ENCODE measurements at places on chromosomes 11 and 22.

- DNase-seq: no peak
Observed at GRCh38 chr11:45663486-45664375, 1.7 kb downstream of the CHST1 start.

DNA sequence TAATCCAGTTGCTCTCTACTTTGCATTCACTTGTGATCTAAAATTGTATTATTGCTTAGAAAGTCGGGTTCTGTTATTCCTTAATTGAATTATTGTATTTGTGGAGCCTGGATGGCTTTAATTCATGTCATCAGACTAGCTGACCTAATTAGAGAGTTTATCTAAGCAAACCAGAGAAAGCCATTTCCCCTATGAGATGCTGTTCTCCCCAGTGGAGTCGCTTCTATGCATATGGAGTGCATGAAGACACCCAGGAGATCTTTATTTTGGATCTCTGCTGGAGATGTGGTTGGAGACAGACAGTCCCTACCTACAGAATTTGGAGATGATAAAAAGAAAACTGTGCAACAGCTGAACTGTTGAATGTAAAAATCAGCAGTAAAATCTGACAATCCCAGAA lies 45.2 kb upstream of the MYO18B start:
- DNase-seq: no peak

- no peak for DNase-seq
Observed at GRCh38 chr11:112267188-112267591, 6.5 kb upstream of the PLET1 start.

DNA sequence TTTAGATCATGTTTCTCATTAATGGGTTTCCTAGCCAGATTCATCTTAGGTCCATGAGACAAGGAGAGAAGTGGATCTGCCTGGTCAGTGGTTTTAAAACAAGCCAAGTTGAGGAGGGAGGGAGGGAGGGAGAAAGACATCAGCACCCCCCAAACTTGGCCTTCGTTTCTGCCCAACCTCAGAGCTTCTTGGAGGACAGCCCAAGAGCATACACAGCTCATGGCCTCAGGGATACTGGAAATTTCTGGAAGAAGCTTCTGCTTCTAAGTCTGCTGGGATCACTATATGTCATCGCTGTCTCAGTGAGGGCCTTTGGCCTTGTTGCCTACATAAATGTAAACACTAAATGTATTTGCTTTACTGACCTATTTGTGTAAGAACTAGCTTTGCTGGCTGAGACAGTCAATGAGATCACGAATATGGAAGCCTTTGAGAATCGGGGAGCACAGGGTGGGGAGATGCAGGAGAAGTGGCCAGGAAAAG lies 375.1 kb downstream of the BUD13 start:
- DNase-seq: no peak

- no peak for DNase-seq
Observed at GRCh38 chr11:117752721-117753237, 44.2 kb downstream of the DSCAML1 start.

GRCh38 chr11:68438658-68439259 lies 21.8 kb upstream of the PPP6R3 start:
- DNase-seq: no peak

DNA sequence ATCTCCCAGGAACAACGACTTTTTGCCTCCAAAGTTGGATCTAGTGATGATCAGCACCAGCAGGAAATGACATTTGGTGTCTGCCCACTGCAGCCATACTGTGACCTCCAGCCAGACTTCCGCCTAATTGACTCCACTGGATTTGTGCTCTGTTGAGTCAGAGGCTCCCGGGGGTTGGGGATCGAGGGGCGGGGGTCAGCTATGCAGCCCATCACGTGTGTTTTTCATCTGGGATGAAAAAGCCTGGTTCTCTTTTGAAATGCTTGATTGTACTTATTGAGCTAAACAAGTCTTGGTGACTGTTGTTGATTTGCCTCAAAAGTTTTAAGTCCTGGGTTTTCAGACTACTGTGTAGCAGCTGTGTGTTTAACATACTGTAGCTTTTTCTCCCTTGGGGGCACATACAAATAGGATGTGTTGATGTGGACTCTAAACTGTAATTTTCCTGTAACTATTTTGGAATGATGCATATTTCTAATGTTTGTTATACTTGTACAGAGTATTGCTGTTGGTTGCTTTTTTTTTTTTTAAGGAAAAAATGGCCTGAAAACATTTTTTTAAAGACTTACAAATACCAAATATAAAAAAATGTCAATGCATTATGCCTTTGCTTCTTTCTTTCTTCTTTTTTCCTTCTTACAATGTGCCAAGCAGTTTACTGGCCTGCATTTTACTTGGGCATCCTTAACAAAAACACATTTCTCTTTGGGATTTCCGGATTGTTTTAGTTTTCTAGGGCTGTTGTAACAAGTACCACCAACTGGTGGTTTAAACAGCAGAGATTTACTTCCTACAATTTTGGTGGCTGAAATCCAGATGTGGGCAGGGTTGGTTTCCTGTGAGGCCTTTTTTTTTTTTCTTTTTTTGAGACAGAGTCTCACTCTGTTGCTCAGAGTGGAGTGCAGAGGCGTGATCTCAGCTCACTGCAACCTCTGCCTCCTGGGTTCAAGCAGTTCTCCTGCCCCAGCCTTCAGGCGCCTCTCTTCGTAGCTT lies 46.1 kb upstream of the OR4B1 start:
- peak; percentile 25 for DNase-seq

GRCh38 chr11:119755356-119756071 lies 26.5 kb upstream of the NECTIN1 start:
- DNase-seq: no peak

DNA sequence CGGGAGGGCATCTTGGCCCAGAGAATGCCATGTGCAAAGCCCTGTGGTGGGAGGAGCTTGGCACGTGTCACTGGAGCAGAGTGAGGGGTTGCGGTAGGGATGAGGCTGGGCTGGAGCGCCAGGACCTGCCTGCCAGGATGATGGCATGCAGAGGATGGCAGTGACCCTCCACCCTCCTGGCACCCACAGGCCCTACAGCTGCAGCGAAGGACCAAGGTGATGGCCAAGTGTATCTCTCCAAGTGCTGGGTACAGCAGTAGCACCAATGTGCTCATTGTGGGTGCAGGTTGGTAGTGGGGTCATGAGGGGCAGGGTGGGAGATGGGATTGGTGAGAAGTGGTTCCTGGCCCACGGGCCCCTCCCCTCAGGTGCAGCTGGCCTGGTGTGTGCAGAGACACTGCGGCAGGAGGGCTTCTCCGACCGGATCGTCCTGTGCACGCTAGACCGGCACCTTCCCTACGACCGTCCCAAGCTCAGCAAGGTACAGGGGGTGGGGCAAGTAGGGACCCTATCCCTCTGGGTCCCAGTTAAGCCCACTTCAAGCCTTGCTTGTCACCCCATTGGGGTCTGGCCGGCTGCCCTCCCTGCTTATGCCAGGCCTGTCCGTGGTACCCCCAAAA lies 7.4 kb downstream of the AIFM3 start:
- no peak for DNase-seq

DNA sequence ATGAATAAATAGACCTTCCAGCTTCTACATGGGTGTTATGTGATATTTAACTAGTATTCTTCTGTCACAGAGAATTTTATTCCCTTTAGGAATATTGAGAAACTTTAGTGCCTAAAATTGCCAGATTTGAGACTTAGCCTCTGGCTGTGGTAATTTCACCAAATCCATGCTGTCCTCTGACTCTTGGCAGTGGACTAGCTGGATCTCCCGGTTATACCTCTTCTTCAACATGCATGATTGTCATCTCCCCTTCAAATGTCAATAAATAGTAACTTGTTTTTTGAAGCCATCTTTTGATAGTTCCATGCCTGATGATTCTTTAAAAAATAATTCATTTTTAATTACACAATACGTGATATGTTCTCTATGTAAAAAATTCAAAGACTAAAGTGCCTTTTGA lies 8.4 kb downstream of the AQP11 start:
- DNase-seq: no peak

- DNase-seq: no peak
Observed at GRCh38 chr11:102419181-102419580, 33.4 kb downstream of the TMEM123 start.

DNA sequence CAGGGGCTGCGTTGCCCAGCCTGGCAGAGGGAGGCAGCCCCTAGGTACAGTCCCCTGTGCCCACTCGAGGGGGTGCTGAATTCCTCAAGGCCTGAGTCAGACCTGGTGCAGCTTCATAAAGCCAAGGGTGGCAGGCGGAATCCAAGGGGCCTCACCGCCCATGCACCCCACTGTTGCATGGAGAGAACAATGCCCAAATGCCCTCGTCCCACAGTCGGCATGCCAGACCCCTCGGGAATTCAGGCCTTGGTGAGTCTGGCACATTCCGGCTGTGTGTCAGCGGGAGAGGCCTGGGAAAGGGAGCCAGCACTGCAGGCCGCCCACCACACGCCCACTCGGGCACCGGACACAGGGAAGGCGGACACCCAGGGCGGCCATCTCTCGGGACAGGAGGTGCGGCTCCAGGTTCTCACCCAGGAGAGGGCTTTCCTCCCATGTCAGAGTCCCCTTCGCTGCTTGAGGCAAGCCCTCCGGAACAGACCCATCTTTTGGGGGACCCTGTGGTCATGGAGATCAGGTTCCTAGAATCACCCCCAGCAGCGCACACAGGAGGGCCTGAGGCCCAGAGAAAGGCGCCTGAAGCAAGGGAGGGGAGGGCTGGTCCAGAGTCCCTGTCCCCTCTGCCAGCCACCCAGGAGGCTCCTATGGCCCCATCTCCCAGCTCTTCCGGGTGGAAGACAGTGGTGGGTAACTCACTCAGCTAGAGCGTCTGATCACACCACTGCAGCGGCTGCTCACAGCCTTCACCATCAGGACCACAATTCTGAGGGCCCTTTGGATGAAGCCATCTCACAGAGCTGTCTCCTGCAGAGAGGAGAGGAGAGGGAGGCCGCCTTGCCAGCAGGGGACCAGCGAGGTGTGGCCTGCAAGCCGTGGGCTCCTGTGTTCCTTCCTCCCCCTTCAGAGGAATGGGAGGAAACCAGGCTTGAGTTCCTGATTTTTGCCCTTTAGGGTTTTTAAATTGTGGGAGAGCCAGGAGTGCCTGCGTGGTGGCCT lies 31.6 kb upstream of the KCNQ1OT1 start:
- no peak for DNase-seq

DNA sequence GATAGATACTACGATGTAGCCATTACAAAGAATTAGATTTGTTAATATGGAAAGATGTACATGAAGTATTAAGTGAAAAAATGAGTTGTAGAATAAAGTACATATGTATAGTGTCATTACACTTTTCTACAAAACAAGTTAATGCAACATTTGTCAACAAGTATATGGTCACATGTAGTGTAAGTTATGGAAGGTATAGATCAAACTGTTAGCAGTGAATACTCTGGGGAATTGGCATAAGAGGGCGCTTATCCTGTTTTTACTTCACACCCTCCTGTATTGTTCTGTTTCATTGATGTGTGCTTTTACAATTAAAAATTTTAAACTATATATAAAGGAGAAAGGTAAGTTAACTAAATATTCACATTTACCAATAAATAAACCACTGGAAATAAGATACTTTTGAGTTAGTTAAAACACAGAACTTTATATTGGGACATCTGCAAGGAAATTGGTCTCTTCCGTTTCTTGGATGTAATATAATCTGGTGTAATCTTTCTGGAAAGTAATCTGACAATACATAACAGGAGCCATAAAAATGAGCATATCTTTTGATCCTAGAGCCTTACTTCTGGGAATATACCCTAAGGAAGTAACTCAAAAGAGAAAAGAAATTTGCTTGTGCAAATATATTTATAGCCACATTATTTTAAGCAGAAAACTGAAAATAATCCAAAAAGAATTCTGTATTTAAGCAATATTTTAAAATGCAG lies 34.5 kb downstream of the CSTPP1 start:
- no peak for DNase-seq

- DNase-seq: peak; percentile 41
Observed at GRCh38 chr11:12377106-12377823, at the start of gene PARVA. TSS of gene PARVA (plus strand) at chr11:12377571. CDS start at chr11:12377648, 77 bp downstream.

- no peak for DNase-seq
Observed at GRCh38 chr11:92136797-92137196, 87.8 kb upstream of the FAT3 start.

DNA sequence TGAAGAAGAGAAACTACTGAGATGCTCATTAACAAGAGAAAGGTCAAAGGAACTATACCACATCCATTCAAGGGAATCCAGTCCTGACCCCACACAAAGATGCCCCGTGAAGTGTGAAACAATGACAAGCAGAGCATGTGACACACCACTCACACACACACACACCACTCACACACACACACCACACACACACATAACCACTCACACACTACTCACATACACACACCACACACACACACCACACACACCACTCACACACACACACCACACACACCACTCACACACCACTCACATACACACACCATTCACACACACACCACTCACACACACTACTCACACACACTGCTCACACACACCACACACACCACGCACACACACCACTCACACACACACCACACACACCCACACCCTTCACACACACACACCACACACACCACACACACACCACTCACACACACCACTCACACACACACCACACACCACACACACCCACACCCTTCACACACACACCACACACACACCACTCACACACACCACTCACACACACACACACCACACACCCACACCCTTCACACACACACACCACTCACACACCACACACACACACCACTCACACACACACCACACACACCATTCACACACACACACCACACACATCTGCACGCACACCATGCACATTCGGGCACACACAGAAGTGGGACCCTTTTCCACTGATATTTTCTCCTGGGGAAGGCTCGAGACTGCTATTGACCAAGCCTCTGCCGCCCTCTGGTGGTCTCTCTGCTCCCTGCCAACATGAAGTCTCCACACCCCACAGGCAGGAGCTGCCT lies 32.0 kb upstream of the COMT start:
- peak; percentile 21 for DNase-seq

- DNase-seq: no peak
Observed at GRCh38 chr11:96185220-96185768, 157.7 kb downstream of the MAML2 start.

DNA sequence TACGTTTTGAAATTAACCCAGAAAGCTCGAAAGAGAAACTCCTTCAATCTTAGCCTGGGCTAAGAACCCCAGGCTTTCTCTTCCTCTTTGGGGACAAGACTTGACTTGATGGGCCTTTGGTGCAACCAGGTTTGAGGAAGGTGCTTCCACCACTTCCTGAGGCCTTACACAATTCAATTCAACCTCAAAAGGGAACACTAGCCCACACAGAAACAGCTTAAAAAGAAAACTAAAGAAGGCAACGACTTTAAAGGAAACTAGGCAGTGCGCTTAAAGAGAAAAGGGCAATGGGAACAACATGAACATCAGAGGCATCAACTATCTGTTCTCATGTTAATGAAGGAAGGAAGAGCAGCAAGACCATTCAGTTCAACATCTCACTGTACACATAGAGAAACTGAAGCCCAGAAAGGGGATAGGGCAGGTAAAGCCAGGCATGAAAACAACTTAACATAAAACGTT lies 24.8 kb downstream of the PAK1 start:
- no peak for DNase-seq

DNA sequence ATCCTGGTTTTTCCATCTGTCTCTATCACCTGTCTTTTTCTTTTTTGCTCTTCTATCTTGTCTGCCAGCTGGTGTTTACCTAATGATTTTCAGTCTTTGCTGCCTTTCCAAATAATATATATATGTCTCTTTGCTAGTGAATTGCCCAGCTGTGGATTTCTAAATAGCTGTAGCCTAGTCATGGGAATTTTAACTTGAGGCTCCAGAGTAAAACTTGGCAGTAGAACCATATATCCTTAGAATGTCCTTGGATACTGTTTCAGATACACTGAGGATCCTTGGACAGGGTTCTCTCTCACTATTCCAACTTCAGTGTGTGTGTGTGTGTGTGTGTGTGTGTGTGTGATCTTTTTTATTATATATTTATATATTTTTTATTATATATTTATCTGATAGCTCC lies 2285.3 kb downstream of the LRRC4C start:
- no peak for DNase-seq

Data from AG09309 (cell line).